ENCODE measurements at places on chromosomes 4 and X. TPM values are rescaled to one million over a fixed set of nuclear protein-coding genes. Genes with fewer than 3 reads are reported as not detected.

The C1QTNF7 gene
- total RNA-seq: not detected

The MYOZ2 gene
- not detected for total RNA-seq

The EVC2 gene
- 0.69 TPM for total RNA-seq

The ZAR1 gene
- not detected for total RNA-seq

The RNF128 gene
- total RNA-seq: not detected

The GAGE2A gene
- not detected for total RNA-seq

The PFKFB1 gene
- total RNA-seq: 0.71 TPM

The DRD5 gene
- total RNA-seq: not detected

The STBD1 gene
- total RNA-seq: 0.09 TPM

The CSAG2 gene
- total RNA-seq: not detected

The ELK1 gene
- 31.8 TPM for total RNA-seq

The IL2RG gene
- 264 TPM for total RNA-seq

The P2RY8 gene
- total RNA-seq: 315 TPM
